Motor neuron (in vitro differentiated cells): ENCODE measurements at places on chromosomes 2 and 18. TPM values are rescaled to one million over a fixed set of nuclear protein-coding genes. Genes with fewer than 3 reads are reported as not detected.

- ATAC-seq = no peak
Observed at GRCh38 chr2:203739351-203739750, 32.9 kb downstream of the CD28 start.

Gene GAREM1
- 12.8 and 25.7 TPM in 2 replicates for total RNA-seq

Gene FOXI3
- 0.58 and 0.67 TPM in 2 replicates for total RNA-seq

GRCh38 chr2:123073371-123073770 is 951.7 kb upstream of the CNTNAP5 start:
- no peak for ATAC-seq

Gene BOK
- total RNA-seq = 3.7 and 4.0 TPM in 2 replicates

Gene GAD1
- 9.7 and 12.9 TPM in 2 replicates for total RNA-seq

DNA sequence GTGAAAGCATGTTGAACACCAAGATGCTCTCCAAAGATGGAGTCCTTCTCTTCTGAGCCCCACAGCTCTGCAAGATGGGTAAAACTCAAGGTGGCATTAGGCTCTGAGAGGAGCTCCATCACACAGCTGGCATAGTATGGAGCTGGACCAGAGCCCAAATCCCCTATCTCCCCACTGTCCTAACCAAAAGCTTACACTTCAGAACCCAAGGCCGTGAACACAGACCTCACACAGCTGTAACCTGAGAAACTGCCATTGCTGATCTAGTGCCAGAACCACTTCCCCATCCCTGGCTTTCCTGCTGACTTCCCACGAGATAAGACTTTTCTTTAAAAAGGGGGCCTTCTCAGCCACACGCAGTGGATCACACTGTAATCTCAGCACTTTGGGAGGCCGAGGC is 25.0 kb downstream of the TTC32 start:
- no peak for ATAC-seq

Gene ARHGAP28
- total RNA-seq = 7.4 and 7.6 TPM in 2 replicates

DNA sequence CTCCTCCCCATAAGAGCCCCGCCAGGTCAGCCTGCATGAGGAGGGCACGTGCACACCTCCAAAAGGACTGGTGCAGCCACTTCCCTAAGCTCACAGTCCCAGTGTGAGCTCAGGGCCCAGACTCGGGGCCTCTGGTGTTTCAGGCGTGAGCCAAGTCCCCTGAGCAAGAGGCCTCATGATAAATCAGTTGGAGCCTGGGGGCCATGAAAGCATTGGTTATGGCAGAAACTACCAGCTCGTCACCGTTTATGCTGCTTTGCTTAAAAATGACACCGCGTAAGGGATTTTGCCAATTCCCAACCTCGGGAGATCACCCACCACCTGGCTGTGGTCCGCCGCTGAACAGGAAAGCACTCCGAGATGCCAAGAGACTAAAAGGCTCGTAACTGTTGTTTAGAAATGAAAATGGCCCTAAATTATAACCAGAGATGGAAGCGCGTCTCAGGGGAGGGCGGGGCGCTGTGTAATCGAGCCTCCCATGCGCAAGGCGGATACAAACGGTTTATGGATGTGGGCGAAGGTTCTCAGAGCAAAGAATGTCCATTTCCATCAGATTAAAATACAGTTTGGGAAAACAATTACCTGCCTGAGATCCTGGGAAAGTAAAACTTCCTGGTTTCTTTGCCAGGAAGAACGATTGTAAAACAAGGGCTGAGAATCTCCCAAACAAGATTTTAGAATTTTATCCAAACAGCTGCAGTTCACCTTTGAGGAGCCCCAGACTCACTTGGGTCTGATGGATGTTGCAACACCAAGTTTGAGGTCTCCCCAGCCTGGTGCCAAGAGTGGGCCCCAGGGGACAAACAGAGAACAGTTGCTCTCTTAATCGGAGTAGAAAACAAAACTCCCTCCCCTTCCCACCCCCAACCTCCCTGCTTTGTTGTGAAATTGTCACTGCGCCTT is 141.4 kb downstream of the BCL2 start:
- ATAC-seq = peak; percentile 35

- ATAC-seq = no peak
Observed at GRCh38 chr18:48636436-48636835, 97.6 kb downstream of the CTIF start.

GRCh38 chr2:185456517-185456916 is 282.1 kb upstream of the FSIP2 start:
- no peak for ATAC-seq

Gene LOXL3
- total RNA-seq = 0.32 and 0.92 TPM in 2 replicates

- ATAC-seq = peak; percentile 96
Observed at GRCh38 chr2:2941205-2941604, 436.4 kb downstream of the EIPR1 start.

GRCh38 chr2:109176928-109177327 is 47.9 kb downstream of the SH3RF3 start:
- ATAC-seq = peak; percentile 47

Gene DNAJC5G
- not detected in 2 replicates for total RNA-seq

Gene RTP5
- 1.2 TPM in 2 replicates for total RNA-seq

Gene APCDD1
- total RNA-seq = 9.4 and 10.2 TPM in 2 replicates
